Cardiac fibroblast (primary cell): ENCODE measurements at places on chromosomes 16 and 17.

DNA sequence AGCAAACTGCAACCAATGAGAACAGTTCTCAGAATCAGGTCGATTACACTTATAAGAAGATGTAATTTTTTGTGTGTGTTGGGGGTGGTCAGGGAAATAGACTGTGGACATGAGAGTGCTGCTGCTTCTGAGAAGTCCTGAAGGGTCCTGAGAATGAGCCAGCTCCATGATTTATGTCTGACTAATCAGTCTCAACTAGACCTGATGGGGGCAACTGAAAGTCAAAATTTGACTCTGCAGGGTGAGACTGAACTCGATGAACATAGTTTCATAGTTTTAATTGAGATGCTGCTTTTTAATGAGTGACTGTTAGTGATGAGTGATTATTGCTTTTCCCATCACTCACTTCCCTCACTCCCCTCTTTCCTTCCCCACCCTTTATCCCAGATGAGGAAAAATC lies 37.3 kb downstream of the SMARCE1 start:
- DNase-seq = no peak

DNA sequence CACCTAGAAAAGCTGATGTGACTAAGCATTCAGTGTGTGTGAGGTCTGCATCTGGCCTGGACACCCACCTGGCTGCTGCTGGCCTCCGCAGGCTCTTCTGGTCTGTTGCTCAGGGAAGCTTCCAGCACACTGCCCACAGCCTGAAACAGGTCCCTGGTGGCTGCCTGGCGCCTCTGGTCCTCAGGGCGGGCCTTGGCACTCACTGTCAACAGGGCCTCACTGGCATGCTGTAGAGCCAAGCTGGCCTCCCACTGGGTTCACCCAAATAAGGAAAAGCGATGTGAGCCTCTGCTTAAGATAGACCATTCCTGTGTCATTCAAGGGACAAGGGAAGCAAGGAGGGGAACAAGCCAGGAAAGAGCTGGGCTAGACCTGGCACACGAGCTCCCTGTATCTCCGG lies 70.6 kb upstream of the BCO1 start:
- no peak for DNase-seq

DNA sequence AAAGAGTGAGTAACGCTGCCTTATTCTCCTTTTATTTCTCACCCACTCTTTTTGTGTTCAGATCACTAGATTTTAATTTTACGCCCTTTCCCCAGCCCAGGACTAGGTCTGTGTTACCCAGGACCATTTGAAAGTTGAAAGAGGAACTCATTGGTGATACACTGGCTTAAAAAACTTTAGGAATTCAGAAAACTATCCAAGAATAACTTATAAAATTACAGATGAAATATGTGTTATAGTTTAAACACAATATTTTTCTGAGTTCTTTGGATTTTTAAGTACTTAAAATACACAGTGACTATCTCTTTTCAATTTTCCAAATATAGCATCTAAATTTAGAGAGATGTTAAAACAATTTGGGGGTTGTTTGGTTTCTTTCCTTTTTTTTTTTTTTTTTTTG lies 385.2 kb downstream of the CDH13 start:
- DNase-seq = no peak

DNA sequence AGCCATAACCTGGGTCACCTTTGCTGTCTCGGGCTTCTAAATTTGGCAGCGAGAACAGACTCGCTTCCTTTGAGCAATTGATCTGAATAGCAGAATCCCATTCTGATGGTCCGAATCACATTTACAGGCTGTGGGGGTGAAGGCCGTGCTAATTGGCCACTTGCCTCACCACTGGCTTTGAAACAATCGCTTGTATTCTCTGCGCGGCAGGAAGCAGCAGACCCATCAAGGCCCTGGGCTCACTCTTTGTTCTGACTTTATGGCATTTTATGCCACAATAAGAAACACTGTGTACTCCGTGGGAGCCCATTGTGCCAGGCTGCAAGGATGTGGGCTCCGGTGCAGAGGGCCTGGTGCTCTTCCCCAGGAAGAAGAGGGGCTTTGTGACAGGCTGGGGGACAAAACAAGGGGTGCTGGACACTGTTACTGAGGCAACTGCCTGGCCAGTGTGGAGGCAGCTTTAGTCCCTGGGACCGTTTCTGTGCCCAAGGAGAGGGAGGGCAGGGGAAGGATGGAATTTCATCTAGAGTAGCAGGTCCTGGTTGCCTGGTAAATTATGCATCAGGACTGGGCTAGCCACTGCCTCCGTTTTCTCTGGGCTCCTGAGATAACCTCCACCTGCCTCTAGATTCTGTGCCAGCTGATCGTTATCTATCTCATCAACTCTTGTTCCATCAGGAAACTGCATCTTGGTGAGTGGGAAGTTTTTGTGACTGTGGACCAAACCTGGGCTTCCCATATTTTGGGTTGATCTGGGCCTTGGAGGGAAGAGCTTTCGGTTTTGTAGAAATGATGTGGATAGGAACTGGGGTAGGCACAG lies 78.5 kb downstream of the MRC2 start:
- peak; percentile 41 for DNase-seq

DNA sequence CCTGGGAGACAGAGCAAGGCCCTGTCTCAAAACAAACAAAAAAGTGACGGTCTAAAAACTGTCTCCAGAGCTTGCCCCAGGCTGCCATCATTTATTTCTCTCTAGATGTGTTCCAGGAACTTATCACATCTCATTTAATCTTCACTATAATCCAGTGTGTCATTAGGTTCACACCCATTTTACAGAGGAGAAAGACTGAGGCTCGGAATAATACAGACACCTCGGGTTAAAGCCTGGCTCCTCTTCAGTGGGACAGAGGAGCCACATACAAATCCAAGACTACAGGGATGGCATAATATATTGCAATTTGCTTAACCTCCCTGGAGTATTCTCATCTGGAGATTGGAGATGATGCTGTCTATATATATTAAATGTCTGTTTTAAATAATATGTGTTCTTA lies 5.9 kb downstream of the PDILT start:
- DNase-seq = no peak

DNA sequence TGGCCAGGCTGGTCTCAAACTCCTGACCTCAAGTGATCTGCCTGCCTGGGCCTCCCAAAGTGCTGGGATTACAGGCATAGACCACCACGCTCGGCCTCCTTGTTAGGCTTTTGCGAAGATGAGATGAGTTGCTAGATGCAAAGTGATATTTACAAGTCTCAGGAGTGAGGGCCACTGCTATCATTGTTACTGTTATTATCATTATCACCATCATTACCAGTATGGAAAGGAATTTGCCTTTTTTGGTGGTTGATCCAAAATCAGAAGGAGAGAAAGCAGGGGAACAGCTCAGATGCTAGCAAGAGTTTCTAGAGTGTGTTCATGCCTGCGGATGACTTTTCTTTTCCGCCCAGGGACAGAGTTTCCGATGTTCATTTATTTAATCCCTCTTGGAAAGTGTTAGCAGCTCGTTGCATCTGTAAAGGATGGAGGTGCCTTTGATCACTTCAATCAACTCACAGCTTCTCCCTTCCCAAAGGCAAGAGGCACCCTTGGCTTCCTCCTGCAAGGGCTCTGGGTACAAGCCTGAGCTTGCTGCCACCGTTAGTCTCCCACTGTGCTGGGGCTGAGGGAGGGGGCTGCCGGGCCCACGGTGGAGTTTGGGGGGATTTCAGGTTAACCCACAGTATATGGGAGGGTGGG lies 21.6 kb downstream of the ITPRIPL2 start:
- no peak for DNase-seq

- peak; percentile 27 for DNase-seq
Observed at GRCh38 chr16:19095654-19096053, 18.1 kb upstream of the ITPRIPL2 start.

- no peak for DNase-seq
Observed at GRCh38 chr17:36493956-36494355, 7.5 kb downstream of the ZNHIT3 start.

DNA sequence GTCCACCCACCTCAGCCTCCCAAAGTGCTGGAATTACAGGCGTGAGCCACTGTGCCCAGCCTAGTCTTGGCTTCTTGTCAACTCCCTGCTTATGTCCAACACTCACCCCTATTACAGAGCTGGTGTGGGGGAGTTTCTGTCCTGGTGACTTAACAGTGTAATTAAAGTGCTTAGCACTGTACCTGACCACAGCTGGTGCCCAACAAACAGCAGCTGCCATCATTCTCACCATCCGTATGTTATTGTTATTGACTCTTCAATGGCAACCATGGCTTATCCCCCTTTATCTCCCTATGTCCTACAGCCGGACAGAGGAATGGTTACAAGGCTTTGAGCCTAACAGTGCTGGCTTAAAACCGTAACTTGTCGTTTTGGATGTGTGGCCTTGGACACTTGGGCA lies 17.0 kb upstream of the BRCA1 start:
- no peak for DNase-seq

DNA sequence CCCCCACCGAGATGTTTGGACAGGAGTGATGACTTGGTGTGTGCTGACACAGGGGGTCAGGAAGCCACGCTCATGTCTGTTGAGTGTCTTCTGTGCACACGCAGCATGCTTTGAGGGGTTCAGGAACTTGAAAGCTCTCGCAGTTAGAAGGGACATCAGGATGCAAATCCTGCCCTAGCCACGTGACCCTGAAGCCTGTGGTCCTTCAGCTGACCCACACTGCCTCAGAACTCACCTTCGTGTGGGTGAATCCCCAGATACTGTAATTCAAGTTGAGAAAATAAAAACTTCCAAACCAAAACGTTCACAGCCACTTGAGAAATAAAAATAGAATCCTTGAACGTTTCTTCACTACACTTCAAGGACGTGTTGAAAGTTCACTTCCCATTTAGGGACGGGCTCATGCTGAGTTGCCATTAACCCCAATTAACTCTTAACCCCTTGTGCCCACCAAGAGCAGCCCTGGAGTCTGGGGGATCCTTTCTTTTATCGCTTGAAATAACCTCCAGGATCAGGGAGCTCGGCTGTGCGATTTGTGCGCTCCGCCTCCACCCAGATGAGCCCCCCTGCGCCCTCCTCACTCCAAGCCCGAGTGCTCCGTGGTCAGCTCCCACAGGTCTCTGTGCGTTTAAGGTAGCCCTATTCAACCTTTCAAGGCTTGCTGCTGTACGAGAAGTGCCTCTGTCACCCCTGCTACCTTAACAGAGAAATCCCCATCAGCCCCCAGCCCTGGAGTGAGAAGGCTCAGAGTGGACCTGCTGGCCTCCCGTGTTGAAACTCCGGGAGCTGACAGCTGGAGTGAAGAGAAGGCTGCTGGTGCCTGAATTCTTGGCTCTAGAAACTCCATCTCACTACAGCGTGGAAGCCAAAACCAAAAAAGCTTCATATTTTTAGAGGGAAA lies 36.2 kb upstream of the NAT9 start:
- no peak for DNase-seq

- no peak for DNase-seq
Observed at GRCh38 chr16:89113661-89114060, 20.0 kb downstream of the ACSF3 start.

- DNase-seq = peak; percentile 95
Observed at GRCh38 chr16:22188595-22189442, 17.3 kb upstream of the EEF2K start.

DNA sequence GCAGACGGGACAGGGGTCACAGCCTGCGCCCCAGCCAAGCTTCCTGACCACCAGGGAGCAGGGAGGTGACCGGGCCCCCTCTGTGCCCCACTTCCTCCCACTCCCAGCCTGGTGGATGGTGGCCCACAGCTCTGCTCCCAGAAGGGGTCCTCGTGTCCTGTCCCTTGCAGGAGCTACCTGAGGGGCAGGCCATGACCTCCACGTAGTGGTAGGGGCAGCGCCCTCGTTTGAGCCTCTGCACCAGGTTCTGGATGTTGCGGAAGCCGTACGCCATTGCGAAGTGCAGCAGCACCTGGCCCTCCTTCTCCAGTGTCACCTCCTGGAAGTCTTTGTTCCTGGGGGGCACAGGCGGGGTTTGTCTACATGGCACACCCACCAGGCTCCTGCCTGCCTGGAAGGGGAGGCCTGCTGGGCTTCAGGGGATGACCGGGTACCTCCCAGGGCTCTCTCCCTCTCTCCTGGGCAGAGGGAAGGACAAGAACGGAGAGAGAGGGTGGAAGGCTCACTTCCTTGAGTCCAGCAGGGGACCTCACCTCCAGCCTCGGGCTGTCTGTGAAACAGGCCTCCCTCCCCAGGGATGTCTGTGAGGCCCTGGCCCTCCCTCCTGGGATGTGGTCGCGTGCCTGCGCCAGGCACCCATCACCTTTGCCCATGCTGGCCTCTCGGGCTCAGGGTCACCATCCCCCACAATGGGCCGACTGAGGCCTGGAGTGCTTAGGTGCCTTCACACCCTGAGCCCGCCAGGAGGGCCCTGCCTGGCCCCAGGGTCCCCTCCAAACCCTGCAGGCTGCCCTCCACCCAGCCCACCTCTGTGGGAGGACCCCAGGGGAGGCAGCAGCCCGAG lies 4.0 kb downstream of the HAGHL start:
- no peak for DNase-seq

DNA sequence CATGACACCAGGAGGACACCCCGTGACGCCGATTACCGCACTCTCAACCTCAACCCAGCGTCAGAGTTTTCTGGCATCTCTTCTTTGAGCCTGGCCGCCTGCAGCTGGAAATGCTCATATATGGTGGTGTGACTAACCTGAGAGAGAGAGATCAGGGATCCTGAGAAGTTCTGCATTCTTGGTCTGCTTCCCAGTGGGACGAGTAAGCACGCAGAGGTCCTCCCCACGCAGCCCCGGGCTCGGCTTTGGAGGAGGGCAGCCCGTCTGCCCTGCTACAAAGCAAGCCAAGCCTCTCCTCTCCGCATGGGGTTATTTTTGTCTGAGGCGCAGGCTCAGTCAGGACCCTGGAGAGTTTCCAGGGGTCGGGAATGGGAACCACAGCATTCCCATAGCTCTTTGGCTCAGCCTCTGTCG lies 16.5 kb downstream of the CRISPLD2 start:
- peak; percentile 100 for DNase-seq

DNA sequence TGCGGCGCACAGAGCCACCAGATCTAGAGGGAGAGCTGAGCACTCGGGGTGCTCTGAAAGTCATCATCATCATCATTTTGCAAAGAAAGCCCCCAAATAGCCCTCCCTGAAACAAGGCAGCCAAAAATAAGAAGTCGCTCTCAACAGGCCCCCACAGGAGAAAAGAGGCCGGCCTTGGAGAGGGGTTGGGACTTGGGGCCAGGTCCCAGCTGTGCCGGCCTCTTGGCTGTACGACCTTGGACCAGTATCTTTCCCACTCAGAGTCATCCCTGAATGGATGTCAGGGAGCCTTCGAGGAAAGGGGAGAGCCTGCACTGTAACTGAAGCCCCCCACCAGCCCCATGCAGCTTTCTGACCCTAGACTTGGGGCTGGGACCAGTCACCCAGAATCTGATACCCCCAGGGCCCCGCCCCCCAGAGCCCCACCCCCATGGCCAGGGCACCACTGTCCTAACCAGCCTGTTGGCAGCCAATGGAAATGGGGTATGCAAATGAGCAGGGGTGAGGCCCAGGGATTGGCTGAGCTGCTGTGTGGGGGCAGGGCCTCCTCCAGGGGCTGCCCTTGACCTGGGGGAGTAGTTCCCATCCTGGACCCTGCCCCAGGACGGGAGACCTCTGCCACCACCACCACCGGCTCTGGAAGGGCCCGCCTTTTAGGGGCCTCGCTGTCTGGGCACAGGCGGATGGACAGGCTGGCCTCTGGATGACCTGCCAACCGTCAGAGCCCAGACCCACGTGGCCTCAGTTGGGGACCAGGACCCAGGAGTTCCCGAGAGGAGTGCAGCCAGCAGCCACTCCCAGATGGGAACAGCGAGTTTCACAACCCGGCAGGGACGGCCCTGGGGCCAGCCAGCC lies 15.4 kb downstream of the ZFPM1 start:
- DNase-seq = no peak

GRCh38 chr16:86316967-86317812 lies 193.1 kb upstream of the FOXF1 start:
- no peak for DNase-seq

- peak; percentile 20 for DNase-seq
Observed at GRCh38 chr16:2154533-2155090, 970 bp upstream of the TRAF7 start.
